Activated CD4-positive, alpha-beta T cell treated with anti-CD3 and anti-CD28 coated beads, Interleukin-2, amount 10 ng/mL, durations not matched to agents 7 days and 5 days (primary cell): ENCODE measurements at places on chromosomes 16 and 17. TPM values are rescaled to one million over a fixed set of nuclear protein-coding genes. Genes with fewer than 3 reads are reported as not detected.
A peak's percentile ranks its signal among the peaks of the same experiment; 100 is the strongest.

DNA sequence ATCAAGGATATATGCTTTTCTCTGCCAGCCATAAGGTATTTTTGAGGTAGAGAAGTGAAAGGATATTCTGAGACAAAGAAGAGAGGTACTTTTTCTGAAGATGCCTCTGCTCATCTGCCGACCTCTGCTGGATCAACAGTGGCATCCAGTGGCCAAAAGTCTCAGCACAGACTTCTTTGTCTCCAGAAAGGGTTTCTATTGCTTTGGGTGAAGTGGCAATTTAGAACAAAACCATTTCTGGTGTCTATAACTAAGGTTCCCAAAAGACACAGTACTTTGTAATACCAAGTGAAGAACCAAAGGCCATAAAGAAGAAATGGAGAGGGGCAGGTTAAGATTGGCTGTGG is 155.2 kb upstream of the C17orf78 start:
- DNase-seq: peak; percentile 45
- no peaks in the 10 kb centered on the region for H3K27me3 ChIP-seq
- no peak overlapping the region for H3K4me3 ChIP-seq
- H3K36me3 ChIP-seq: peaks cover 13% of the 10 kb centered on the region
- no peak overlapping the region for H3K27ac ChIP-seq
- H3K4me1 ChIP-seq: peaks cover 4% of the 10 kb centered on the region

DNA sequence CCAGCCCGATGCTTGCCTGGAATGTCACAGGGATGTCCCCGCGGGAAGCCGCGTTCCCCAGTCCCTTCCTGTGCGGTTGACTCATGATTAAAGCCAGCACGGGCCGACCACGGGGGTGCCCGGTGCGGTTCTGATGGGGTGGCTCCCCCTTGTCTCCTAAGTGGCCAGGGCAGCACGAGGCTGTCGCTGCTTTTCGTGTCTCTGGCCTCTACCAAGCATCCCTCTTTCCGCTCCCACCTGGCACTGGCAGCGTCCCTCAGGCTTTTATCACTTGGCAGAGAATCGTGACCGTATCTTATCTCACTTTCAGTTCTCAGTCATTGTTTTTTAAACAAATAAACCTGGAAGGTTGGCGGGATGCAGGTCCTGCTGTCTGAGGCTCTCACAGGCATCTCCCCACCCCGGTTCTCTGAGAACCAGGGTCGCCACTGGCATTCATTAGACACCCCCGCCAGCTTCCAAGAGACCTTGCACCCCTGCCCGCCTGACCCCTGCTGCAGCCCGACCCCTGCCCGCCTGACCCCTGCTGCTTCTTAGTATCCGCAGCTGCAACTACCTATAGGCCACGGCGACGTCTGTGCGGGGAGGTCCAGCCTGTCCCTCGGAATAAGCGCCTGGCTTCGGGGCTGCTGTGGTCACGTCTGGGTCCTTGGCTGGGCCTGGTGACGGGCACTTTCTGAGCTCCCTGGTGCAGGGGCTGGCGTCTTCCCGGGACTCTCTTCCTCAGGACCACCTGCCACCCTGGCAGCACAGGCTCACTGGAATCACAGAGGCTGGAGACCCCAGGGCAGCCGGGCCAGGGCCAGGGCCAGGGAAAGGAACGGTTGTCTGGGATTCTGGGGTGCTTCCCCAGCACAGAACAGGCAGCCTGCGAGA is 7.5 kb downstream of the C1QTNF8 start:
- H3K27ac ChIP-seq: no peak overlapping the region
- H3K4me1 ChIP-seq: no peaks in the 10 kb centered on the region
- no peaks in the 10 kb centered on the region for H3K36me3 ChIP-seq
- no peaks in the 10 kb centered on the region for H3K27me3 ChIP-seq
- no peak overlapping the region for H3K4me3 ChIP-seq

GRCh38 chr16:50491516-50491915 is 56.7 kb upstream of the NKD1 start:
- H3K27me3 ChIP-seq: peaks cover 9% of the 10 kb centered on the region
- H3K4me1 ChIP-seq: no peaks in the 10 kb centered on the region
- H3K36me3 ChIP-seq: no peaks in the 10 kb centered on the region
- H3K27ac ChIP-seq: no peak overlapping the region
- no peak overlapping the region for H3K4me3 ChIP-seq
- no peak for DNase-seq

DNA sequence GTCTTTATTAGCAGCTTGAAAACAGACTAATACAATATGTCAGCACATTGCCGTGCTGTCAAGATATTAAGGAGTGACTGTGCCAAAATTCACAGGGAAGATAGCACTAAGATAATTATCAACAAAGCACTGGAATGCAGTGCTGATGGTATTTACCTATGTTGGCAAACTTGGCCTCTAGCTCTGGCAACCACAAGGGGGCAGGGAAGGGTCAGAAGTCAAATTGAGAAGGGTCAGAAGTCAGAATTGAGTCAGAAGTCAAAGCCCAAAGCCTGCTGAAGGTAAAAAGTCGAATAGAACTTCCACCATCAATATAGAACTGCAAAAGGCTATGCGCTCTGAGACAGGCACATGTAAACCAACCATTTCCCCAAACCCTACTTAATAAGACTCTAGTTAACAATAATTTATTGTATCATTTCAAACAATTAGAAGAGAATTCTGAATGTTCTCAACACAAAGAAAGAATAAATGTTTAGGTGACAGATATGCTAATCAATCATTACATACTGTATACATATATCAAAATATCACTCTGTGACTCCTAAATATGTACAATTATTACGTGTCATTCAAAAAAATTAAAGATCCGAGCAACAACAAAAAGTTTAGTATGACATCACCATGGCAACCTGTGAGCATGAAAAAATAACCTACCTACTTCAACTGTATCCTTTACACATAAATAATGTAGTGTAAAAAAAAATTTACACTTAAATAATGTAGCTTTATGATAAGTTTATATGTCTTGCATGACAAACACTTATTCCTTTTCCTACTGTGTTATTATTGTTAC is 916.1 kb downstream of the KCNJ2 start:
- H3K27me3 ChIP-seq: no peaks in the 10 kb centered on the region
- H3K36me3 ChIP-seq: no peaks in the 10 kb centered on the region
- DNase-seq: no peak
- no peak overlapping the region for H3K27ac ChIP-seq
- no peaks in the 10 kb centered on the region for H3K4me1 ChIP-seq
- H3K4me3 ChIP-seq: no peak overlapping the region

GRCh38 chr16:8908810-8909468 is 26.8 kb downstream of the LITAFD start:
- H3K27ac ChIP-seq: peak overlapping the region; percentile 81
- no peak overlapping the region for H3K4me3 ChIP-seq
- DNase-seq: no peak
- H3K27me3 ChIP-seq: no peaks in the 10 kb centered on the region

DNA sequence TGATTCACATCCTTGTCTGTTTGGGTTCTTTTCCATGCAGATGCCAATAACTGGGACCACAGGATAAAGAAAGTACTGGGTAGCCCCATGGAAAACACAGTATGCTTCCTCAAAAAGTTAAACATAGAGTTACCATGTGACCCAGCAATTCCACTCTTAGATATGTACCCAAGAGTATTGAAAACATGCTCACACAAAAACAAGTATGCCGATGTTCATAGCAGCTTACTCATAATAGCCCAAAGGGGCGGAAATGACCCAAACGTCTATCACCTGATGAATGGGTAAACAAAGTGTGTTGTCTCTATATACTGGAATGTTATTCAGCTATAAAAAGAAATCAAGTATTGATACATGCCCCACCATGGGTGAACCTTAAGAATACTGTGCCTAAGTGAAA is 55.4 kb downstream of the CYB5B start:
- H3K27ac ChIP-seq: no peak overlapping the region
- no peaks in the 10 kb centered on the region for H3K27me3 ChIP-seq
- no peak for DNase-seq
- H3K4me3 ChIP-seq: no peak overlapping the region
- H3K4me1 ChIP-seq: no peaks in the 10 kb centered on the region

GRCh38 chr17:22470411-22471175 is 778.3 kb downstream of the KCNJ18 start:
- no peaks in the 10 kb centered on the region for H3K4me1 ChIP-seq
- no peak overlapping the region for H3K27ac ChIP-seq
- no peak overlapping the region for H3K4me3 ChIP-seq
- no peaks in the 10 kb centered on the region for H3K36me3 ChIP-seq
- DNase-seq: no peak

- no peak overlapping the region for H3K4me3 ChIP-seq
- DNase-seq: no peak
- H3K27ac ChIP-seq: no peak overlapping the region
- H3K4me1 ChIP-seq: peaks cover 16% of the 10 kb centered on the region
These were observed 47.9 kb downstream of the STH start for GRCh38 chr17:46046957-46047356.

DNA sequence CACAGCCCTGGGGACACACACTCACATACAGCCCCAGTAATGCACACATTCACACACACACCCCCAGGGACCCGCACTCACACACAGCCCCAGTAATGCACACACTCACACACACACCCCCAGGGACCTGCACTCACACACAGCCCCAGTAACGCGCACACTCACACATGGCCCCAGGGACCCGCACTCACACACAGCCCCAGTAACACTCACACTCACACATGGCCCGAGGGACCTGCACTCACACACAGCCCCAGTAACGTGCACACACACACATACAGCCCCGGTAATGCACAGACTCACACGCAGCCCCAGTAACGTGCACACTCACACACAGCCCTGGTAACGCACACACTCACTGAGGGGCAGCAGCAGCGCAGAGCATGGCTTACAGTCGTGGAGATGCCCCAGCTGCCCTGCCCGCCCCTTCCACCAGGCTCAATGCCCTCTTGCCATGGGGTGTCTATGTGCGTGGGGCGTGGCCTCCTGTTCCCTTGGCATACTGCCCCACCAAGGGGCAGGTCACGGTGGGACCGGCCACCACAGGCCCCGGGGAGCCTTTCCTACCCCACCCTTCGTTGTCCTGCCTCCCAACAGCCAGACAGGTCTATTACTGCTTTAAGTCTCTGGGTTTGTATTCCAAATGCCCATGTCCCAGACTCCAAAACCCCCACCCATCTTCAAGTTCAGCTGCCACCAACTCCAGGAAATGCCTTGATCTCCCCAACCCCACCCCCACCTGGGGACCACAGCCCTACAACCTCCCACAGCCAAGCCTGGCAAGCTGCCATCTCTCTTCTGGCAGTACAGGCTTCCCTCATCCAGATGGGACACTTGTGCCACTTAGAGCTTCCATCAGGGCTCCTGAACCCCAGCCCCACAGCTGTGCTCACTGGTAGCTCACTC is 2.7 kb downstream of the CCDC102A start:
- peak overlapping the region; percentile 84 for H3K27ac ChIP-seq
- H3K4me3 ChIP-seq: peak overlapping the region; percentile 43
- peaks cover 8% of the 10 kb centered on the region for H3K36me3 ChIP-seq
- H3K4me1 ChIP-seq: peaks cover 85% of the 10 kb centered on the region
- H3K27me3 ChIP-seq: no peaks in the 10 kb centered on the region

DNA sequence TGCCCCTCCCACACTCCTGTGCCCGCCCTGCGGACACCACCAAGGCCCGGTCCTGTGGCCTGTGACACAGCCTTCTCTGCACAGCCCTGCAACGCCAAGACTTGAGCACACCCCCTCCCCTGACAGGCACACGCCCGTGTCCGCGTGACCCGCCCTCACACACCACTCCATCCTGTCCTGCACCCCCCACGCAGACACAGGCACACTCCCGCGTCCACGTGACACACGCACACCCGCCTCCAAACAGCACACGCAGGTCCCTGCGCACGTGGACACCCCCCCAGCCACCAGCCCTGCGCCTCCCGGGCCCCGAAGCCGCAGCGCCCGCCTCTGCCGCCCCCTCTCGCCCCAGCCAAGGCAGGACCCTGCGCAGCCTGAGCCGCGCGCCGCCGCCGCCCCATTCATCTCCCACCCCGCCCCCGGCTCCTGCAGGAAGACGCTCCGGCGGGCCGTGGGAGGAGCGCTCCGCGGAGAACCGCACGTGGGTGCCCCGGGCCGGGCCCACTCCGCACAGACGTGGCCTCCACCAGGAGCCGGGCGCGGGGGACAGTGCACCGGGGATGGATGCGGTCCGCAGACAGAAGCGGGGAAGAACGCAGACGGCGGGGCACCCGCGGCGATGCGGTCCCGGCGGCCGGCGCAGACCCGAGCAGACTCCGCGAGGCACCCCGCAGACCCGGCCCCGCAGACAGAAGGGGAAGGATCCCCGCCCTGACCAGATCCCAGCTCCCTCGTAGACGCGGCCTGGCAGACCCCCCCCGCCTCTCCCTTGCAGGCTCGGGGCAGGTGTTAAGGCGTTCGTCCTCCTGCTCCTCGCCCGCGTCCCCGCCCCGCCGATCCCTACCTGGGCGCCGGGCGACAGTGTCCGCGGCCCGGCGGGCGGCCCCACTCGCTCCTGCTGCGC is 506 bp downstream of the CAMKK1 start:
- peak; percentile 85 for DNase-seq
- no peaks in the 10 kb centered on the region for H3K36me3 ChIP-seq

DNA sequence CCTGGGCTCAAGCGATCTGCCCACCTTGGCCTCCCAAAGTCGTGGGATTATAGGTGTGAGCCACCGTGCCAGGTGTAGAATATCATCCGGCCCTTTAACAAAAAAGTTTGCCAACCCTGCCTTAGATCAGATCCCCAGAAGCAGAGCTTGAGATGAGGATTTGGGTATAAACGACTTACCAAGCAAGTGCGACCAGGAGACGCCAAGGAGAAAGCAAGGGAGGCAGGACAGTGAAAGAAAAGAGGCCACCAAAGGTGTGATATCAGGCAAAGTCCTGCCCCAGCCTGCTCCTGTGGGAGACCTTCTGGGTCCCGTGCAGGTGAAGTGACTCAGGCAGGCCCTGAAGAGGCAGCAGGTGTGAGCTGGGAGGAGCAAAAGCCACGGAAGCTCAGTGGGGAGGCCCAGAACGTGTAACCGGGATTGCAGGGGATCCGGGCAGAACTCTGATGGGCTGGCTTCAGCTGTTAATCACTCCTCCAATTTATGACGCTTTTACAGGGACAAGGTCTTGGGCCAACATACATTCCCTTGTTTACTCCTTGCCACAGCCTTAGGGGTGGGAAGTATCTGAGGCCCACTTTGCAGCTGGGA is 14.1 kb upstream of the CALB2 start:
- H3K27ac ChIP-seq: no peak overlapping the region
- H3K36me3 ChIP-seq: no peaks in the 10 kb centered on the region
- DNase-seq: no peak
- no peak overlapping the region for H3K4me3 ChIP-seq

DNA sequence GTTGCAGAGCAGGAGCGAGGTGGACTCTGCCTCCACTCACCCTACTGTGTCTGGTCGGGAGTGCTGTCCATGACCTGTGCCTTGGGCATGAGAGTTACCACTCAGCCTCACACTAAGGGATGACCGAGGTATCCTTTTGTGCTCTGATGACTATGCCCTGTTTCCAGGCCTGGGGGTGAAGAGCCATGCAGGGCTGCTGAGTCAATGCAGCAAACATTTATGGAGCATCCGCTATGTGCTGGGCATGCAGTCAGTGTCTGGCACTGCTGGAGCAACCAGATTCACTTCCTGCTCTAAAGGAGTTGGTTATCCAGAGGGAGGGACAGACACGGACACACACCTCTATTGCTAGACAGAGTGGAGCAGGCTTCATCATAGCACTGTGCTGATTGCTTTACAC is 7.6 kb upstream of the HNF1B start:
- peaks cover 2% of the 10 kb centered on the region for H3K4me1 ChIP-seq
- H3K36me3 ChIP-seq: no peaks in the 10 kb centered on the region
- DNase-seq: no peak
- H3K4me3 ChIP-seq: no peak overlapping the region

Gene ADAD2
- total RNA-seq: not detected

Gene ACE
- 5.9 TPM for total RNA-seq

Gene ADAP2
- 1.1 TPM for total RNA-seq

Gene RBFOX1
- not detected for total RNA-seq

Gene NACA2
- total RNA-seq: 0.35 TPM

Gene CLDN6
- total RNA-seq: not detected

Gene ACSM2A
- not detected for total RNA-seq

Gene CLEC10A
- not detected for total RNA-seq

Gene CNGB1
- total RNA-seq: not detected

Gene TSNAXIP1
- 0.27 TPM for total RNA-seq
